ENCODE measurements at places on chromosomes 7 and 10.

GRCh38 chr10:128097783-128098182 lies 28.4 kb downstream of the MKI67 start:
- no peaks in the 10 kb centered on the region for H3K4me1 ChIP-seq
- H3K4me3 ChIP-seq, result no peak overlapping the region
- H3K36me3 ChIP-seq, result peaks cover 33% of the 10 kb centered on the region
- no peak overlapping the region for H3K27ac ChIP-seq
- no peak for DNase-seq

- no peak overlapping the region for H3K27ac ChIP-seq
- no peaks in the 10 kb centered on the region for H3K27me3 ChIP-seq
- no peak for DNase-seq
- H3K4me3 ChIP-seq, result no peak overlapping the region
- H3K36me3 ChIP-seq, result peaks cover 9% of the 10 kb centered on the region
- H3K4me1 ChIP-seq, result no peaks in the 10 kb centered on the region
These were observed 10.5 kb downstream of the POLR1F start for GRCh38 chr7:19698331-19698730.

GRCh38 chr7:17679458-17679857 lies 260.8 kb downstream of the SNX13 start:
- no peak for DNase-seq
- H3K27me3 ChIP-seq, result no peaks in the 10 kb centered on the region
- peak overlapping the region; percentile 36 for H3K4me3 ChIP-seq
- H3K4me1 ChIP-seq, result peaks cover 63% of the 10 kb centered on the region

GRCh38 chr10:18005781-18006456 lies 54.2 kb downstream of the SLC39A12 start:
- H3K36me3 ChIP-seq, result no peaks in the 10 kb centered on the region
- H3K27ac ChIP-seq, result no peak overlapping the region
- H3K27me3 ChIP-seq, result no peaks in the 10 kb centered on the region
- H3K4me3 ChIP-seq, result peak overlapping the region; percentile 45
- peaks cover 20% of the 10 kb centered on the region for H3K4me1 ChIP-seq
- peak; percentile 15 for DNase-seq

DNA sequence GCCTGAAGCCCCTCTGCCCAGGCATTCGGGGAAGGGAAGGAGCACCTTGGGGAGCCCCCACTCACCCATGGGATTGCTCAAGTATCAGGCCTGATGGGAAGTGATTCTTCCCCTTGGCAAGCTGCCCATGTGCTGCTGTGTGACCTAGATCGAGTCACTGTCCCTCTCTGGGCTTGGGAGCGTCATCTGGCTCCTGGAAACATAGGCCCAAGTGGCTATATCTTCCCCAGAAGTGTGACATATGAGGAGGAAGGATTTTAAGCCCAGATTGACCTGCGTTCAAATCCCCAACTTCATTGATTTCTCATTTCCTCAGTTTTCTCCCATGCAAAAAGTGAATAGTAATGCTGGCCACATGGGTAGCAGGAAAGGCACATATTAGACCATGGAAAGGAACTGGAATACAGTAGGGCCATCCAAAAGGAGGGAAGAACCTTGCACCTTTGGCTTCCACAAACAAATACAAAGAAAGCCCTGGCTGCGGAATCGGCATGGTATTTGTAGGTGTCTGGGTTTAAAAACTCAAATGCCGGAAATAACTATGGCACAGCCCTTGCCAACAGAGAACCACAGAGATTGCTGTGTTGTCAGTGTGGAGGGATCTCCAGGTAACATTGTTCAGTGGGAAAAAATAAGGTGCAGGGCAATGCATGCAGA lies 169.5 kb upstream of the ZMIZ1 start:
- no peaks in the 10 kb centered on the region for H3K36me3 ChIP-seq
- H3K4me3 ChIP-seq, result no peak overlapping the region
- no peak for DNase-seq
- peaks cover 23% of the 10 kb centered on the region for H3K27me3 ChIP-seq
- no peak overlapping the region for H3K27ac ChIP-seq

Measured in osteoblast (primary cell).